Peyer's patch (tissue), 4 donors: ENCODE measurements at places on chromosomes 2 and 18.

GRCh38 chr18:76911440-76911839 is 89.1 kb downstream of the ZNF236 start:
- no peak for DNase-seq

DNA sequence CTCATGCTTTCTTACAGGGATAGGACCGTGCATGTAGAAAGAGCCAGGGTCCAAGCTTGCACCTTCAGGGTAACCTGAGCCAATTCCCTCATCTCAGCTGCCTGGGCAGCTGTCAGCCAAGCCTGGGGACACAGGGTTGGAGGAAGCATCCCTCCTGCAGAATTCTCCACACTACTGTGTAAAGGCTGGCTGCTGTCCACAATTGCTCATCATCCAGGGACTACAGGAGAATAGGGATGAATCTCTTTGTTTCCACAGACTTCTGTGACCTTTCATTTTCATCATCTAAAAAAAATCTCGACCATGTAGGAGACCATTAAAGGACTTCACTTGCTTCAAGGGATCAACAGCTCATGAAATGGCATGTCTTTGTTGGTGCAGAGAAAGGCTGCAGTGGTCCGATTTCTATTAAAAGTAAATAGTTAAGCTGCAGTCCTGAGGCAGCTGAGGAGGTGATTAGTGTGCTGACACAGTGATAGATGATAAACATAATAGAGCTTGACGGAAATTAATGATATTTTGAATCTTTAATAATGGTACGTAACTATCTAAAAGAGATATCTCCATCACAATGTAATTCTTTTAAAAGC is 74.4 kb upstream of the COPS8 start:
- DNase-seq = no peak

GRCh38 chr2:143792602-143793001 is 663.4 kb downstream of the ARHGAP15 start:
- DNase-seq = no peak

- no peak for DNase-seq
Observed at GRCh38 chr2:68115965-68116364, 41.7 kb upstream of the PNO1 start.

GRCh38 chr2:47486841-47487497 is 84.0 kb downstream of the MSH2 start:
- DNase-seq = no peak

DNA sequence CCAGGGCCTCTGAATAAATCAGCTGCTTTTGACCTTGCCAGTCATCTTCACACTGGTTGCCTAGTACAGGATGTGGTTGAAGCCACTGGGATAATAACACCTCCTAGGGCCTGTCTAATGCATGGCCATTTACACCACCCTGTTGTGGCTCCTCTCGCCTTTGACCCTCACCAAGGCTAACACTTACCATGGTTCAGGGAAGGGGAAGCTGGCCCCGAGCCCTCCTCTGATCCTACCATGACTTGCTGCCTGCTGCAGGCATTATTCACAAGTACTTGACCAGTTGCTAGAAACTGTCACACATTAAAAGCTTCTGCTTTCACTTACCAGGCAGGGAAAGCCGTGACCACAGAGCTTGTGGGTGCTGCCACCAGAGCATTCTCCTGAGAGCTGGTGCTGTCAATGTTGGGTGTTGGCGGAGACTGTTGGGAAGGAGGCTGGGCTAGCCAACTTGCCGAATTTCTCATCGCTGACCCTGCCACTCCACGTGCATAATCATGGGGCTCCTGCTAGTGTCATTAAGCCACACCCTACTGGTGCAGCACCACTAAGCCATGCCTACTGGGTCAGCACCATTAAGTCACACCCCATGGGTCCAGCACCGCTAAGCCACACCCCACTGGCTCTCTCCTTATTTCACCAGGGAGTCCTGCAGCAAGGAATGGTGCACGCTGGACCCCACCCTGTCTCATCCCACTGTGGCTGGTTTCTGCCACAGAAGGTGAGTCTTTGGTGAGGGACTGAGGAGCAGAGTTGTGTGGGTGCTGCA is 47.0 kb upstream of the TTC39C start:
- DNase-seq = peak; percentile 76
